ENCODE measurements at places on chromosomes 12 and 14.

DNA sequence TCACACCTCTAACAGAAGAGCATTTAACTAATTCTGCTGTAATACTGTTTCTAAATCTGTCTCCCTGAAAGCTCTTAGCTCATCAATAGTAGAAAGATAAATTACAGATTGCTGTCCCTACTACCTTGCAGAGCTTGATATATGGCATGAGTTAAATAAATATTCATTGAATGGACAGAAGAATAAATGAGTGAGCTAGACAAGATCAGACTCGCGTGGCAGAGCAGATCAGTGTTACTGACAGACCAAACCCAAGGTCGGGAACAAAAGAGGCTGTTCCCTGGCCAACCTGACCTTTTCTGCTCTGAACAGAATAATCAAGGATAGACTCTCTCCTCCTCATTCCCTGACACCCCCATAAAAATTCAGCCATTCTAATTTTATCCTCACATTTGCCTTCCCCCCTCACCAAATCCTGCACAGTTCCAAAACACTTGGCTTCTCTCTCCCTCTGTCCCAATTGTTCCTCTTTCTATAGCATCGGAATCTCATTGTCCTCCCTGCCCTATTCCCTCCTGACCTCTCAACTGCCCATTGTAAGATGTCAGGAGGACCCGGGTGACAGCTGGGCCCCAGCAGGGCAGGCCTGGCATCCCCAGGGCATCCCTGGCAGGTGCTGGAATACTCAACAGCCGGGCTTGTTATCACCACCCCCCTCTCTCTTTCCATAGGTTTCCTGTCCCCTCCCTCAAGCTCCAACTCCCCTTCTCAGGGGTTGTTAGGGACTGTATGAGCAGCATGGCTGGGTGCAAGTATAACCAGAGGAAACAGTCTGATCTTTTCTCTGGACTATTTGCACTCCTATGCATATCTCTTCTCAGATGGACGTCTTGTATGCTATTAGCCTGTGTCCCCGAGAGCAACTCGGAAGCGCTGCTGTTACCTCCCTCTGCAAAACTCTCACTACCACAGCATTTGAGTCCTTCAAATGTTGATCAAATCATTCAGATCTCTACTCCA is 19.9 kb downstream of the NEUROD4 start:
- DNase-seq: no peak

GRCh38 chr14:99436247-99437180 is 44.1 kb downstream of the SETD3 start:
- peak; percentile 28 for DNase-seq

GRCh38 chr12:51846271-51846691 is 2.2 kb downstream of the FIGNL2 start:
- no peak for DNase-seq

DNA sequence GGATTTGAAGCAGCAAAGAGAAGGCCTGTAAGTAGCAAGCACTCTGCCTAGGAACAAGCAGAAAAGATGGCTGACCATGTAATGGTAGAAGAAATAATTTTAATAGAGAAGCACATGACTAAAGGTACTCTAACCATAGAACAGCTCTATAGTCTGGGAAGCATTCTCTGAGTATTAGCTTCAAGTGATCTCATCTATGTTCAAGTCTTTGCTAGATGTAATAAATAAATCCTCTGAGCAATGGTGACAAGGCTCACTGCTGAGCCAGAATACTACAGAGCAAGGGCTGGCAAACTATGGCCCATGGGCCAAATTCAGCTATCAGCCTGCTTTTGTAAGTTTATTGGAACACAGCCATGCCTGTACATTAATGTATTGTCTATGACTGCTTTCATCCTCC is 84.8 kb downstream of the PEBP1 start:
- no peak for DNase-seq

Measured in astrocyte of the spinal cord (primary cell).